ENCODE measurements at places on chromosomes 12 and 14.

DNA sequence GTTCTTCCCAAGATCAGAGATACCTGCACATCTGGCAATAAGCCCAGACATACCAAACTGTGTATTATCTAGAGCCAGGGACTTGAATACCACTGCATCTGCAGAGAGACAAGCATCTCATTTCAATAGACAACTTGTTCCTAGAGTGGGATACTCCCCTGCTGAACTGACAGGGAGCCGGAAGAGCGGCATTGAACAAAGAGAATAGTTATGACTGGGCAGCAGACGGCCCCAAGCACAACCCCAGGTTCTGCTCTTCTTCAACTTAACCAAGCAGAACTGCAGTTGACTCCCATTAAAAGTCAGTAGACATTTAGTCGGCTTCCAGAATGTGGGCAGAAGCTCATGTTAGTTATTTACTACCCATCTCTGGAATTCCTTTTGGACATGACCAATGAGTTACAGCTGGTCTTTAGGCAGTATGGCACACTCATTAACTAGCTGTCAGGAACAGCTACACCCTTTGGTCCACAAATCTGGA, 112.9 kb downstream of the HMGA2 start:
- no peak for DNase-seq

- DNase-seq = no peak
Observed at GRCh38 chr12:40622246-40622838, 69.9 kb upstream of the CNTN1 start.

DNA sequence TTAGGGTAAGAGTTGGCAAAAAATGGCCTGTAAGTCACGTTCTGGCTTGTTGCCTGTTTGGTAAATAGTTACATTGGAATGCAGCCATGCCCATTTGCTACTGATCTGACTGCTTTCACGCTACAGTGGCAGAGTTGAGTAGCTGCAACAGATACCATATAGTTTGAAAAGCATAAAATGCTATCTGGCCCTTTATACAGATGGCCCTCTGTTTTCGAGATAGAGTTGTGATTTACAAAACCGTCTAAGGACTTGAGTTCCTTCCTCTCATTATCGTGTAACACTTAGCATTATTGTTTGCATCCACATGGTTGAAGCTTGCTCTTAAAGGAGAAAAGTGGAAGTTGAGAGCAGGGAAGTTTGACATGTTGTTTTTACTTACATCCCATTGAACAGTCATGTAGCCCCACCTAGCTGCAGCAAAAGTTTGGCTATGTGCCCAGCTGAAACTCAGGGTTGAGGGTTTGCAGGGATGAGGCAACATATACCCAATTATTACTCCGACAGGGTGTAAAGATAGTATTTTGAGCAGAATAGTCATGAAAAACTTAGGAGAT, 11.3 kb upstream of the SCFD1 start:
- no peak for DNase-seq

GRCh38 chr14:96629082-96629481, 126.9 kb downstream of the PAPOLA start:
- DNase-seq = no peak

- no peak for DNase-seq
Observed at GRCh38 chr14:33534104-33534503, 416.8 kb downstream of the EGLN3 start.

DNA sequence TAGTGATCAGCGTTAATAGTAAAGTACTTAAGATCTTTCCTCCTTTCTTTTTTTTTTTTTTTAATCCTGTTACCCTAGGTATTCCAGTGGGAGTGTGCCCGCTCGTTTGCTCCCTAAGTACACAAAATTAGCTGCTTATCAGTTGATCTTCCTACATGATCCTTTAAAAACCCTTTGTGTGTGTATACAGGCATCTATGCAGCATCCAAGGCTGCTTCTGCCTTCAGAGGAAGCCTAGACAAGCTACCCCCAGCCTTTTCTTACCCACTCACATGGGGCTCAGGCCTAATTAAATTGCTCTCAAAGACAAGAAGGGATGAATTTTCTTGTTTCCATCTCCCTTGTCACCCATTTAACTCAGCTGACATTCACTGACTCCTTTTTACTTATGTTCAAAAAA, 343.4 kb upstream of the LMO3 start:
- DNase-seq = no peak

DNA sequence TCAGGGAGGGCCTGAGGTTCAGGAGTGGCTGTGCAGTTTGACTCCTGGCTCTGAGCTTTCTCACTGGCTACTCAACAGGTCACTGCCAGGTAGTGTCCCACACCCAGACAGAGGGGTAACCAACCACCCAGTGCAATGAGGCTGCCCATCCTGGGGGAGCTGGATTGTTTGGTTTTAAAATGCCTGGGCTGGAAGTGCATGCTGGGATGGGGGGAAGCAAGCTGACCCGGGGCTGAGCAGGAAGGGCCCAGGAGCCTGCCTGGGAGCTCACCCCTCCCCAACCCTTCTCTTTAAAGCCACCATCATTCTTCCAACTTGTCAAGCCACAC, 12.6 kb upstream of the ABHD12B start:
- no peak for DNase-seq
